GM23338 (cell line): ENCODE measurements at places on chromosomes 2 and 18. TPM values are rescaled to one million over a fixed set of nuclear protein-coding genes. Genes with fewer than 3 reads are reported as not detected.
A peak's percentile ranks its signal among the peaks of the same experiment; 100 is the strongest.

DNA sequence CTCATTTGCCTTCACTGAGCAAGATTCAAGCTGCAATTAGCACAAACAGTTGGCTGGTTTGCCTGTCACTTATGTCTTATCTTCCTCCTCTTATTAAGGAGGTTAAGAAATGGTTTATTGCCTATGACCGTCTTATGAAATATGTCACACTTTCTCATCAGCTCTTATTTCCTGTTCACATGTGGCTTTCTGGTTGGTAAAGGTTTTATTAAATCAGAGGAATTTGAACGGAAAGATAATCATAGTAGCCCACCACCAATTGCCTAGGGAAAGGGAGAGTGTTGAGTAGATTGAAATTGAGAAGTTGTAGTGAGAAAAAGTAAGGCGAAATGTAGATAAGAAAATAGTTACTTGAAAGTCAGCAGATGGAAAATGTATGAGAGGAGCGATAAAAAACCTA, 4.2 kb upstream of the IL1R1 start:
- H3K36me3 ChIP-seq = no peaks in the 10 kb centered on the region
- H3K4me1 ChIP-seq = no peaks in the 10 kb centered on the region; the same call in 1 of the 2 replicates
- H3K4me3 ChIP-seq = no peak overlapping the region
- peaks cover 29% of the 10 kb centered on the region for H3K27me3 ChIP-seq
- no peak overlapping the region for H3K27ac ChIP-seq

DNA sequence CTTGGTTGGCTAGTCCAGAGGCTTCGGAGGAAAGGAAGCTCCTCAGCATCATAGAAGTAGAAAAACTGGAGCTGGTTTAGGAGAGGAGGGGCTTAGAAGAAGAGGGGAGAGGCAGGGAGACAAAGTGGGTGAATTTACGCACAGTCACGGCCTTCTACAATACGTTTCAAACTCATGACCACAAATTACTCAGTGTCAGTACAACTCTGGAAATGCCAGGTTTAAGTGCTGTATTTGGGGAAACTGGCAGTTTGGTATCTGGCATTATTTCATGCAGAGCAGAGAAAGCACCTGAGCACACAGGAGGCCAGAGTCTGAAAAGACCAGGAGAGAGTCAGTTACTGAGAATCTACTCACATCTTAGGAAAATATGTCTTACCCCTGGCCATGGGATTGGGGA, 55.4 kb downstream of the XRCC5 start:
- H3K4me3 ChIP-seq = no peak overlapping the region
- H3K4me1 ChIP-seq = no peaks in the 10 kb centered on the region
- DNase-seq = no peak
- peak overlapping the region; percentile 51; the same call in 1 of the 2 replicates for H3K27ac ChIP-seq
- no peaks in the 10 kb centered on the region for H3K27me3 ChIP-seq

GRCh38 chr18:13186687-13187086, 31.9 kb upstream of the LDLRAD4 start:
- no peak overlapping the region for H3K27ac ChIP-seq
- no peak overlapping the region for H3K4me3 ChIP-seq
- H3K27me3 ChIP-seq = no peaks in the 10 kb centered on the region
- DNase-seq = no peak
- no peaks in the 10 kb centered on the region for H3K36me3 ChIP-seq
- no peaks in the 10 kb centered on the region for H3K4me1 ChIP-seq

The ANKAR gene
- total RNA-seq = 3.0 and 4.5 TPM in 2 replicates

DNA sequence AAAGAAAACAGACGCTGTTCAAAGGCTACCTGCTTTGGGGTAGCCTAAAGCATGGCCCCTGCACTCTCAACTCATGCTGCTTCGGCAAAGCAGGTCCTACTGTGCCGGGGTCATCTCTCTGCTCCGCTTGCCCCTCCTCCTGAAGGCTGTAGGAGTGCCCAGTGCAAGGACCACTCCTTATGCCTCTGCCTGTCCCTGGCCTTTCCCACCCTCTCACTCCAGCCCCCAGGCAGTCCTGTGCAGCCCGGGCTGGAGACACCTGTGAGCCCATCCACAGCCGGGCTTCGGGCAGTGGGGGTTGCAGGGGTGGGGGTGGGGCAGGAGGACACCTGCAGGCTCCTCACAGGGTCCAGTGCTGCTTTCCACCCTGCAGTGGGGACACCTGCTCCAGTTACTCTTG, 69.1 kb downstream of the ACKR3 start:
- H3K36me3 ChIP-seq = no peaks in the 10 kb centered on the region
- no peak overlapping the region for H3K4me3 ChIP-seq
- no peak overlapping the region for H3K27ac ChIP-seq
- DNase-seq = no peak
- H3K4me1 ChIP-seq = no peaks in the 10 kb centered on the region
- H3K27me3 ChIP-seq = no peaks in the 10 kb centered on the region

DNA sequence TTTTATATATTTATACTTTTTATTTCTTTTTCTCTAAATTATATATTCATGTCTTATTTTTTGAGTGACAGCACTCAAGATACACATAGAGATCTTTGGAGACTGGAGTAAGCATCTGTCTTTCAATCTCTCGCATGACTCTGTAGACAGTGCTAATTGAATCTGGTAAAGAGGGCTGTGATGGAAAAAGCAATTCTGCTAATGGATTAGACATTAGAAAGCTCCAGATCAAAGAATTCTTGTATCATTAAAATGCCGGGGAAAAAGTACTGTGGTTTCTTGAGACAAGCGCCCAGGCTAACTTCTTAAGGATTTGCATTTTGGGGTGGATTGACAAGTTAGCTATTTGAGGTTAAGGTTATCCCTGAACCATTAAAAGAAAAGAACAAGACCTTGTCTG, 383.1 kb upstream of the TNP1 start:
- H3K4me1 ChIP-seq = no peaks in the 10 kb centered on the region
- H3K27me3 ChIP-seq = no peaks in the 10 kb centered on the region
- no peak overlapping the region for H3K27ac ChIP-seq
- no peaks in the 10 kb centered on the region for H3K36me3 ChIP-seq
- no peak for DNase-seq
- no peak overlapping the region for H3K4me3 ChIP-seq

DNA sequence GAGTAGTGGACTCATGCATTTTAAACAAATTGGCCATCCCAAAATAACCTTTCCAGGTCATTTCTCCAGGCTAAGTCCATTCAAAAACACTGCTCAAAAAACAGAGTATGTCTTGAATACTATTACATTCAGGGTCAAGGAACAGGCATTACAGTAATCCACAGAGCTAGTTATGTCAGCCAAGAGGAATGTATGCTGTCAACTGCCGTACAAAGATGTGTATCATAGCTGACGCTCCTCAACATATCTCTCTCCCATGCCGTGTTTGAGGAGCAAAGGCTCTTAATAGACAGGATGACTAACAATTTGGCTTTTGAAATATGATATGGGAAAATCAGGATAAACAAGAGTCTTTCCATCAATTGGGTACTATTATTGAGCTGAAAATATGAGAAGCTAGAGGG, 68.8 kb upstream of the KCTD1 start:
- H3K36me3 ChIP-seq = no peaks in the 10 kb centered on the region
- peaks cover 19% of the 10 kb centered on the region for H3K4me1 ChIP-seq
- H3K27ac ChIP-seq = no peak overlapping the region
- H3K4me3 ChIP-seq = no peak overlapping the region
- no peaks in the 10 kb centered on the region for H3K27me3 ChIP-seq

DNA sequence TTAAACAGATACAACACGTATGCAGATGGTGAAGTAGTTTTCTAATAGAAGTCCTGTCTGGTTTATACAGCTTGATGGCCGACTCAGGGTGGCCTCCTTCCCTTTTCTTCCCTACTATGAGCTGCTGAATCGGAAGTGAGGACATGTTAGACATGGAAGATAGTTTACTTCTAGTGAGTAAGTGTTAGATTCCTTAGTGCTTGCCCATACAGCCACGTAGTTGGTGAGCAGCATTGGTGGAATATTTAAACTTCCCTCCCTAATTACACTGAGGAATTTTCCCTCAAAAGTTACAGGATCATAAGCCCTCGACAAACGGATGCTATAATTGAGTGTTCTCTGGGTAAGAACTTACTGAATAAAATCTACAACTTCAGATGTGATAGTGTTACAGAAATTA, 52.1 kb downstream of the RHBDD1 start:
- no peak overlapping the region for H3K27ac ChIP-seq
- no peaks in the 10 kb centered on the region for H3K4me1 ChIP-seq
- H3K4me3 ChIP-seq = no peak overlapping the region
- no peaks in the 10 kb centered on the region for H3K36me3 ChIP-seq
- no peak for DNase-seq
- no peaks in the 10 kb centered on the region for H3K27me3 ChIP-seq

DNA sequence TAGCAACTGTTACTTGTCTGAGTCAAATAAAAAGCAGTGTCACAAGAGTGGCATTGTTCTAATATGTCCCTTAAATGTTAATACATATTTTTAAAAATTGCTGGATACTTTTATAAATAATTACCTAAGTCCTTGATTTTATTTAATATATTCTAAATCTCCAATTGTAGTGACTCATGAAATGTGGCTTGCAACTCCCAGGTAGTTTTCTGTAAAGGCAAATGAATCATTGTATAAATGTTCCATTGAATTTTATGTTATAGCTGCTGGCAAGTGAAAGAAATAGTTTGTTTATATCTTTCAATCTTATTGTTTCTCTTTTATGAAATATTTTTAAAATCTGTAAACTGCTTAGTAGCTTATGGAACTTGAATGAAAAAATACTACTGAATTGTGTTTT, 32.7 kb upstream of the C1GALT1C1L start:
- peaks cover under 1% of the 10 kb centered on the region; the same call in 1 of the 2 replicates for H3K4me1 ChIP-seq
- H3K4me3 ChIP-seq = no peak overlapping the region
- H3K36me3 ChIP-seq = no peaks in the 10 kb centered on the region
- no peak for DNase-seq
- no peaks in the 10 kb centered on the region for H3K27me3 ChIP-seq

DNA sequence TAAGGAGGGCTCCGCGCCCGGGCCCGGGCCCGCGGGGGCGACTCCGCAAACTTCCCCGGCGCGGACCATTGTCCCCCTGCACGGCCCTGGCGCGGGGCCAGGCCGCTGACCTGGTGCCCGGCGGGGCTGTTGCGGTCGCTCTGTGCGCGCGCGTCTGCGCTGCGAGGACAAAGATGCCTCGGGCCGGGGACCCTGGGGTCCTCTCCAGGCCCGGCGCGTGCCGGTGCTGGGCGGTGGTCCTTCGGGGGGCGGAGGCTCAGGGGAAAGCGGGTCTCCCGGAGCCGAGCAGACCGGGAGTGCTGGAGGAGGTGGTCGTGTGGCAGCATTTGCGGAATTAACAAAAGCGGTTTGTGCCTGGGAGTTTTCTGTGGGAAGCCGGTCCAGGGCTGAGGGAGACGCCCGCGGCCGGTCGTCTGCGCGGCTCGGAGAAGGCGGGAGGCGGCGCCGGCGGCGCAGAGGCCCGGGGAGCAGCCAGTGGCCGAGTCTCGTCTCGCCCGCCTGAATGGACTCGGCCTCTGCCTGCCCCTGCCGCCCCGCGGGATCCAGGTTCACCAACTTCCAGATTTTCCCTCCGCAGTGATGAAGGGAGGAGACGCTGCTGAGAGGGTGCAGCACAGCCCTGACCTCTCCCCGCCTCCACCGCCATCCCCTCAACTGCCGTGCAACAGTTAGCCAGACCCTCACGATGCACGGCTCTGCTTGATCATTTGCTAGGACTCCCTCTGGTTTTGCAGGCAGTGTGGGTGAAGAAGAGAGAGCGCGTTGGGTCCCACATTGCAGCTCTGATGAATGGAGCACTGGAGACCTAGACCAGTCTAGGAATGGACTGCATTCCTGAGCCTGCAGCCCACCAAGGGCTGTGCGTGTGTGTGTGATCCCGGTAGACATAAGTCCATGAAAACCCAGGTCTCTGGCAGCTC, 705 bp downstream of the EFR3B start:
- H3K4me1 ChIP-seq = peaks cover 11% of the 10 kb centered on the region
- peak overlapping the region; percentile 89 for H3K4me3 ChIP-seq
- H3K27me3 ChIP-seq = peaks cover 33% of the 10 kb centered on the region
- H3K27ac ChIP-seq = no peak overlapping the region
- H3K36me3 ChIP-seq = no peaks in the 10 kb centered on the region

GRCh38 chr2:195603998-195604397, 53.0 kb upstream of the SLC39A10 start:
- H3K36me3 ChIP-seq = no peaks in the 10 kb centered on the region
- H3K27ac ChIP-seq = peak overlapping the region; percentile 68
- H3K27me3 ChIP-seq = no peaks in the 10 kb centered on the region
- H3K4me3 ChIP-seq = no peak overlapping the region
- DNase-seq = no peak

DNA sequence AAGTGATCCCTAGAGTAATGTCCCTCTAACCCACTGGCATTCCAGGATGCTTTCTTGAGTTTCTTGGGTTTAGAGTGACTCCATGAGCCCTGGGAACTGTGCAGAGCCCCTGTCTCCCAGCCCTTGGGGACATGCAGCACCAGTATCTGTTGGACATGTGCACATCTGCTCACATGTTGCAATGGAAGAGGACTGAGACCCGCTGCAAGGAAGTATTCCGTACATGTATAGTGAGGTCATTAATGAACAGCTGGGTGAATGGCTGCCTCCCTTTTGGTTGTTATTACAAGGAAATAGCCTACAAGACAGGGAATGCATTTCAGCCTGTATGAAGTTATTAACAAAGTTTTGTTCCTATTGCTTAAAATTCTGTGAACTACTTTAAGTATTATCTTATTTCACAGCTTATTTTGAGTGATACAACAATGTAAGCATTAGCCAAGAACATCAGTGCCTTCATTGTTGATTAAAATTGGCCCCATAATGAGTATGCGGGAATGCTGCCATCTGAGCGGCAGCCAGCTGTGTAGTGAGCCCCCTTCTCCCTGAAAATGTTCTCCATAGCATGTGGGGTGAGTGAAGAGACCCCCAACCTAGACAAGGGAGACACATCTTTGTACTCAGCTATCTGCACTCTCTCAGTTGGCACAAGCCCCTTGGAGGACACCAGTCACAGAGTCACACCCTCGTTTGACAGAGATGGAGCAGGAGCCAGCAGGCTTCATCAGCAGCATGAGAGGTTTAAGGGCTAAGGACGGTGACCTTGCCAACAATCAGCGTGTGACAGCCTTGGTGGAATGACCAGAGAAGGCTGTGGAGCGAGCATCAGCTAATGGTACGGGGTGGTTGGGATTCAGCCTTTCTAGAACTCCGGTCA, 87.4 kb downstream of the FAM210A start:
- peaks cover 18% of the 10 kb centered on the region; the same call in 1 of the 2 replicates for H3K27me3 ChIP-seq
- H3K27ac ChIP-seq = no peak overlapping the region
- peaks cover 5% of the 10 kb centered on the region for H3K4me1 ChIP-seq
- no peaks in the 10 kb centered on the region for H3K36me3 ChIP-seq

The CD302 gene
- 1.9 and 2.4 TPM in 2 replicates for total RNA-seq

GRCh38 chr2:206031950-206032567, 53.9 kb downstream of the INO80D start:
- H3K36me3 ChIP-seq = no peaks in the 10 kb centered on the region
- no peak for DNase-seq
- no peak overlapping the region for H3K4me3 ChIP-seq

The ITGB6 gene
- total RNA-seq = not detected in 2 replicates
